Activated CD4-positive, alpha-beta memory T cell treated with anti-CD3 and anti-CD28 coated beads for 36 hours (primary cell): ENCODE measurements at places on chromosomes 3 and 15. TPM values are rescaled to one million over a fixed set of nuclear protein-coding genes. Genes with fewer than 3 reads are reported as not detected.

Gene MASP1
- not detected for total RNA-seq

Gene PPM1L
- 2.2 TPM for total RNA-seq

Gene IGSF10
- not detected for total RNA-seq

Gene ECE2
- total RNA-seq, result not detected

Gene GOLGA8S
- total RNA-seq, result 0.05 TPM

Gene AADACL2
- not detected for total RNA-seq

Gene STAC
- not detected for total RNA-seq

Gene PCSK6
- total RNA-seq, result 0.24 TPM

Gene IL17RE
- total RNA-seq, result 1.8 TPM

Gene FBXL22
- total RNA-seq, result 0.48 TPM

Gene ISLR2
- total RNA-seq, result not detected

Gene TNNC1
- 3.0 TPM for total RNA-seq

Gene BMF
- total RNA-seq, result 6.9 TPM

Gene PODXL2
- 1.2 TPM for total RNA-seq

Gene CAND2
- total RNA-seq, result 1.2 TPM

Gene GPD1L
- 10.9 TPM for total RNA-seq

Gene SPINK8
- not detected for total RNA-seq

Gene OR5K2
- total RNA-seq, result not detected

Gene AP2M1
- 221 TPM for total RNA-seq

Gene CCDC9B
- 1.6 TPM for total RNA-seq

Gene C3orf49
- total RNA-seq, result not detected

Gene CFAP100
- total RNA-seq, result not detected

Gene PLIN1
- total RNA-seq, result 0.17 TPM

Gene FBN1
- total RNA-seq, result 0.52 TPM

Gene SHISA5
- total RNA-seq, result 93.1 TPM

Gene CDC25A
- total RNA-seq, result 33.7 TPM

Gene GPR176
- 0.27 TPM for total RNA-seq

Gene CKMT1A
- total RNA-seq, result 0.33 TPM

Gene ADAMTS7
- 0.10 TPM for total RNA-seq

Gene TGM4
- total RNA-seq, result not detected

Gene SOX14
- total RNA-seq, result not detected

Gene PRTG
- total RNA-seq, result not detected

Gene SLC2A2
- total RNA-seq, result not detected

Gene TIMP4
- total RNA-seq, result 0.36 TPM

Gene RTF1
- total RNA-seq, result 24.9 TPM

Gene LARP6
- 0.17 TPM for total RNA-seq

Gene NDN
- 1.3 TPM for total RNA-seq
